ENCODE measurements at places on chromosomes 3 and 15. TPM values are rescaled to one million over a fixed set of nuclear protein-coding genes. Genes with fewer than 3 reads are reported as not detected.

- no peak overlapping the region for H3K27ac ChIP-seq
- no peak overlapping the region for H3K4me3 ChIP-seq
- H3K27me3 ChIP-seq: no peaks in the 10 kb centered on the region
These were observed 222.0 kb downstream of the STT3B start for GRCh38 chr3:31754575-31755278.

DNA sequence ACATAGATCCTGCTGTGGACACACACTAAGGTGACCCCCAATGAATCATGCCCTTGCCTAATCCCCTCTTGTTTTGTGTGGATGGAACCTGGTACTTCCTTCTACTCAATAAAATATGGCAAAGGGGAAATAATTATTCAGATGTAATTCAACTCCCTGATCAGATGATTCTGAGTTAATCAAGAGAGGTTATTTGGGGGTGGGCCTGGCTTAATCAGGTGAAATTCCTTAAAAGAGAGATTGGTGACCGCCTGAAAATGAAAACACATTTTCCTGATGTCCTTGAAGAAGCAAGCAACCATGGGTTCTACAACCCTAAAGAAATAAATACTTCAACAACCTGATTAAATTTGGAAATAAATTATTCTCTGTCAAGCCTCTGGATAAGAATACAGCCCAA is 8.3 kb upstream of the SLITRK3 start:
- H3K27me3 ChIP-seq: no peaks in the 10 kb centered on the region
- ATAC-seq: no peak

GRCh38 chr3:180747805-180748361 is 68.6 kb upstream of the CCDC39 start:
- H3K36me3 ChIP-seq: no peaks in the 10 kb centered on the region
- ATAC-seq: no peak
- H3K4me1 ChIP-seq: no peaks in the 10 kb centered on the region
- H3K27ac ChIP-seq: no peak overlapping the region
- H3K27me3 ChIP-seq: no peaks in the 10 kb centered on the region
- no peak overlapping the region for H3K4me3 ChIP-seq

PLCH1 gene
- 0.35 TPM for total RNA-seq

DNA sequence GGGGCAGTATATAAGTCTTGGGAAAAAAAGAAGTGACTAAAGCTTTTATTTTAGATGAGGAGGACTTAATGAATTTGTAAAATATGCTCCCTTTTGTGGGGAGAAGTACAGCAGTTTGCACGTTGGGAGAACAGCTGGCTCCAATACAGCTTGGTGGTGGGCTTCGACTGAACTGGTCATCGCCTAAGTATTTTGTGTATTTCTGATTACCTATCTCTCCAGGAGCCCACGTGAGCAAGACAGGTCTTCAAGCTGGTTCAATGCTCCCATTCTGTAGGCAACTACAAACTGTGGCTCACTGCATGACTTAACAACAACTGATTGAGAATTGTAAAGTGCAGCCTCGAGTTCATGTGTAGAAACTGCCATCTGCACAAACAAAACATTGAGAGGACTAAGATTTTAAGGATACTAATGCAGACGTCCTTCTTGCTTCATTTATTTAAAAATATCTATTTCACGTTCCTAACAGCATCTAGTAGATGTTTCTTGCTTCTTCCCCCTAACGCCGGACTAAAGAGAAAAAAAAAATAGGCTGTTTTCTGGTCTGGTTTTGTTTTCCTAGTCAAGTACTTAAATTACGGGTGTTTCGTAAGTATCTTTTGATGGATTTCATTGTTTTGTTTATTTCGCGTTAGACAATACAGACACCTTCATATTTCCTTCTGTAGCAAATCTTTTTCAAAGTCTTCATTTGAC is 1.4 kb upstream of the GREM1 start:
- no peak for ATAC-seq
- H3K4me1 ChIP-seq: peaks cover 32% of the 10 kb centered on the region
- peaks cover 45% of the 10 kb centered on the region for H3K27me3 ChIP-seq
- H3K36me3 ChIP-seq: no peaks in the 10 kb centered on the region
- peak overlapping the region; percentile 71 for H3K27ac ChIP-seq
- H3K4me3 ChIP-seq: peak overlapping the region; percentile 69

DNA sequence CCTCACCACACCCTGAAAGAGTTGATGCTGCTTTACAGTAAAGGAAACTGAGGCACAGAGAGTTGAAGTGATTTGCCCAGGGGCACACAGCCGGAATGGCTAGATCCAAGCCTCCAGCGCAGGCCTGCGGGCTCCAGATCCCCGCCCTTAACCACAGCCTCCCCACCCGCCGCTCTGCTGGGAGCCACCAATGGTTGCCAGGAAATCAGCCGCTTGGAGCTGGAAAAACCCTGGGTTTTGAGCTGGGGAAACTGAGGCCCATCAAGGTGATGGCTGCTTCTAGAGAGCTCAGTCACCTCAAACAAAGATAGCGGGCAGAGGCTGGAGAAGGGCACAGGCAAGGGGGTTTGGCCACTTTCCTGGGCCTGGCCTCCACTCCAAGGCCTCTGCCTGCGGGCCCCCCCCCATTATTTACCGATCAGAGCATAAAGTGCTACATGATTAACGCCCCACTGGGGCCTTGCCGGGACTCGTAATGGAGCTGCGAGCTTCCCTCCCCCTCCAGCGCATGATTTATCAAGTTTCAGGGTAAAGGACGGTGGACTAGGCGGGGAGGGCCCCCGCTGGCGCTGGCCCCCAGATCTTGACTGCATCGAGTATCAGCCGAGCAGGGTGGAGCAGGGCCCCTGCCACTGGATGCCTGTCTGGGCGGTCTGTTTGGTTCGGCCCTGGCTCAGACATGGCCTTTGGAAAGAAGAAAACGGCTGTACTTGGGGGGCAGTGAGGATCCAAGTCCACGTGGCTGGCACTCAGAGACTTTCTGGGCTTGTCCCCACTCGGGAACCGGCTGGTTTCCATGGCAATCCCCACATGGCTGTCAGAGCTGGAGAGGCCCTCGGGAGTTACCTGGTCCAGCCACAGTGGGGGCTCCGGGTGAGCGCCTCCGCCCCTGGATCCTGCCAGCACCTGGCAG is 9.1 kb downstream of the PLXND1 start:
- H3K4me1 ChIP-seq: no peaks in the 10 kb centered on the region
- H3K4me3 ChIP-seq: peak overlapping the region; percentile 30
- H3K27ac ChIP-seq: peak overlapping the region; percentile 10
- no peak for ATAC-seq
- no peaks in the 10 kb centered on the region for H3K36me3 ChIP-seq

KNG1 gene
- not detected for total RNA-seq

AP3B2 gene
- 1.6 TPM for total RNA-seq

ADPRH gene
- total RNA-seq: 10.6 TPM

GABRB3 gene
- 2.4 TPM for total RNA-seq

- H3K4me1 ChIP-seq: no peaks in the 10 kb centered on the region
- H3K4me3 ChIP-seq: peak within 1 kb of the TSS; percentile 88
- ATAC-seq: peak; percentile 99
- no peaks in the 10 kb centered on the region for H3K27me3 ChIP-seq
These were observed at the start of gene UACA for GRCh38 chr15:70763120-70763949. Gene UACA (minus strand): TSS chr15:70763558. CDS start chr15:70763407, 151 bp downstream.

DNA sequence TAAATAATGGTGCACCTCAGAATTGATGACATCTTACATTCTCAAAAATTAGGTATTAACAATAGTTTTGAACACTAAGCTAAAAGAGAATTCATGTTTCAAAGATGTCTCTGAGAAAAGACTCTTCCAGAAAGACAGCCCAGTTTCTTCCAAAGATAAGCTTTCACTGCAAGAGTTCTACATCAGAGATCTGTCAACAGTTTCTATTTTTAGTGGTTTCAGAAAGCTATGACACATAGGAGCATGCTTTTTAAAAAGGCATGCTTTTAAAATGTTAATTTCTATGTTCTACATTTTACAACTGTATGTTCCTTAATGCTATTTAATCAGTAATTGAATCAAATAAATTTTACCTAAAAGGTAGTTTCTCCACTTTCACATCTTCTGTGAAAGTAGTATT is 88.2 kb downstream of the PLOD2 start:
- ATAC-seq: no peak
- no peaks in the 10 kb centered on the region for H3K27me3 ChIP-seq
- peaks cover 25% of the 10 kb centered on the region for H3K36me3 ChIP-seq

SNAP23 gene
- 54.1 TPM for total RNA-seq

GRCh38 chr3:50338965-50339364 is 1.7 kb downstream of the RASSF1 start:
- no peak for ATAC-seq
- H3K4me3 ChIP-seq: no peak overlapping the region
- peaks cover 78% of the 10 kb centered on the region for H3K4me1 ChIP-seq
- peak overlapping the region; percentile 94 for H3K27ac ChIP-seq
- H3K36me3 ChIP-seq: no peaks in the 10 kb centered on the region
- H3K27me3 ChIP-seq: no peaks in the 10 kb centered on the region

DNA sequence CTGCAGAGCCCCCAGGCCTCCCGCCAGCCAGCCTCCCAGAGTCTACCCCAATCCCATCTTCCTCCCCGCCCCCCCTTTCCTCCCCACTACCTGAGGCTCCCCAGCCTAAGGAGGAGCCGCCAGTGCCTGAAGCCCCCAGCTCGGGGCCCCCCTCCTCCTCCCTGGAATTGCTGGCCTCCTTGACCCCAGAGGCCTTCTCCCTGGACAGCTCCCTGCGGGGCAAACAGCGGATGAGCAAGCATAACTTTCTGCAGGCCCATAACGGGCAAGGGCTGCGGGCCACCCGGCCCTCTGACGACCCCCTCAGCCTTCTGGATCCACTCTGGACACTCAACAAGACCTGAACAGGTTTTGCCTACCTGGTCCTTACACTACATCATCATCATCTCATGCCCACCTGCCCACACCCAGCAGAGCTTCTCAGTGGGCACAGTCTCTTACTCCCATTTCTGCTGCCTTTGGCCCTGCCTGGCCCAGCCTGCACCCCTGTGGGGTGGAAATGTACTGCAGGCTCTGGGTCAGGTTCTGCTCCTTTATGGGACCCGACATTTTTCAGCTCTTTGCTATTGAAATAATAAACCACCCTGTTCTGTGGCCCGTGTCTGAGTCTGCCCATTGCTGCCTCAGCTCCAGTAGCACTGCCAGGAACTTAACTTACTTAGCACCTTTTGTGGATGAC is 32.2 kb downstream of the PTPN23 start:
- ATAC-seq: no peak
- no peaks in the 10 kb centered on the region for H3K4me1 ChIP-seq
- H3K4me3 ChIP-seq: no peak overlapping the region
- H3K27ac ChIP-seq: no peak overlapping the region
- H3K36me3 ChIP-seq: no peaks in the 10 kb centered on the region
- no peaks in the 10 kb centered on the region for H3K27me3 ChIP-seq

- H3K27me3 ChIP-seq: no peaks in the 10 kb centered on the region
- ATAC-seq: no peak
- no peaks in the 10 kb centered on the region for H3K4me1 ChIP-seq
- no peaks in the 10 kb centered on the region for H3K36me3 ChIP-seq
- H3K4me3 ChIP-seq: no peak overlapping the region
- H3K27ac ChIP-seq: no peak overlapping the region
These were observed 84.5 kb upstream of the C3orf80 start for GRCh38 chr3:160140756-160141155.

C2CD4A gene
- 0.31 TPM for total RNA-seq

ISLR gene
- total RNA-seq: 68.7 TPM

FBXW12 gene
- not detected for total RNA-seq

IL20RB gene
- 0.81 TPM for total RNA-seq

GRCh38 chr15:85725019-85725418 is 69.7 kb downstream of the KLHL25 start:
- H3K27ac ChIP-seq: peak overlapping the region; percentile 84
- peaks cover 8% of the 10 kb centered on the region for H3K36me3 ChIP-seq
- H3K4me3 ChIP-seq: no peak overlapping the region
- peaks cover 74% of the 10 kb centered on the region for H3K4me1 ChIP-seq

DNA sequence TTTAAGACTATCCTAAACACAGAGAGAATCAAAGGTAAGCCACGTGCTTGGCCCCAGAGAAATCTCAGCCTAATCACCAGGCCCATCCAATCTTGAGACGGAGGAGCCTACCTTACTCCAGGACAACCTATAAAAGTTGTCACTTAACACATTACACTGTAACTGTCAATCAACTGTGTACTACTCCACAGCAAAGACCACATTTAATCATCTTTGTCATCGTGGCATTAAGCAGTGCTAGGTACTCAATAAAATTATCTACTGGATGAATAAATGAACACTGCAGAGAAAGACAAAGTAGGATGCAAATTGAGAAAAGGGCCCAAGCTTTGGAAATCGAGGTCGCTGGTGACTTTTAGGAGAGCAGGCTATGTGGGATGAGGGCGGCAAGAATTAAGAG is 466.7 kb downstream of the SHQ1 start:
- H3K4me1 ChIP-seq: peaks cover 5% of the 10 kb centered on the region
- no peaks in the 10 kb centered on the region for H3K27me3 ChIP-seq
- H3K27ac ChIP-seq: no peak overlapping the region

FYCO1 gene
- total RNA-seq: 66.8 TPM

RYR3 gene
- 10.2 TPM for total RNA-seq

DNA sequence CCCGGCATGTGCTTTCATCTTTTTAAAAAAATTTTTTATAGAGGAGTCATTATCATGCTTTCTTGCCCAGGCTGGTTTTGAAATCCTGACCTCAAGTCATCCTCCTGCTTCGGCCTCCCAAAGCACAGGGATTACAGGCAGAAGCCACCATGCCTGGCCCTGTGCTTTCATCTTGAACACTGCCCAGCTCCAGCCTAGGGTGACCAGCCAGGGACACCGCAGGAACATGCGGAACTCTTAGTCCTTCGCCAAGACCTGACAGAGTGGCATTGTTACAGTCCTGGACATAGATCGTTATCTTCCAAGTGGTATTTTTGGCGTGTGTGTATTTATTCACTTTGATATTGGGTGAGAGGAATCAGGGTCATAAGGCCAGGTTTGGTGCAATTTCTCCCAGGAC is 7.9 kb upstream of the FURIN start:
- no peaks in the 10 kb centered on the region for H3K4me1 ChIP-seq
- no peaks in the 10 kb centered on the region for H3K36me3 ChIP-seq
- no peak for ATAC-seq
- no peak overlapping the region for H3K4me3 ChIP-seq
- H3K27me3 ChIP-seq: peaks cover 13% of the 10 kb centered on the region

BTLA gene
- not detected for total RNA-seq

GHSR gene
- not detected for total RNA-seq

RLBP1 gene
- not detected for total RNA-seq

DNA sequence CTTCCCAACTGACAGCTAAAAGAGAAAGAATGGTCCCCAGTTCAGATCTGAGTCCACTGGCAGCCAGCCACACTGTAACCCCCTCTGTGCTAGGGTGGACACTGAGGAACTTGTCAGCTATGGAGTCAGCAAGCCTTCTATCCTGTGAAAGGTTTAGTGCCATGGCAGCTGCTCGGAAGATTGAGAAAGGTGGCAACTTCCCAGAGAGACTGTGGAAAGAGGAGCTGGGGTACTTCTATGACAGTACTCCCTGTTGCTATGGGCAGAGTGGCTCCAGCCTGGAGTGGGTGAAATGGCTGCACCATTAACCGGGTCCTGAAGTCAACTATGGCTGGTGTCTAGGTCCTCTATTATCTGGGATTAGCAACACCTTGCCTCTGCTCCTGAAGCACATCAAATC is 447.2 kb downstream of the EPHB1 start:
- H3K4me1 ChIP-seq: no peaks in the 10 kb centered on the region
- no peaks in the 10 kb centered on the region for H3K36me3 ChIP-seq
- ATAC-seq: no peak
- H3K27ac ChIP-seq: no peak overlapping the region
- H3K27me3 ChIP-seq: no peaks in the 10 kb centered on the region

Measured in gastroesophageal sphincter (tissue), 4 donors.